ENCODE measurements at places on chromosomes 2 and 18. TPM values are rescaled to one million over a fixed set of nuclear protein-coding genes. Genes with fewer than 3 reads are reported as not detected.

RNF152 gene
- 73.9 TPM for total RNA-seq

PLEKHH2 gene
- total RNA-seq, result 1.1 TPM

PIEZO2 gene
- total RNA-seq, result 5.3 TPM

TCF4 gene
- total RNA-seq, result 105 TPM

IL1RN gene
- not detected for total RNA-seq

SEC11C gene
- total RNA-seq, result 39.9 TPM

All from astrocyte (in vitro differentiated cells and primary cell).